ENCODE measurements at places on chromosomes 7 and 10.
A peak's percentile ranks its signal among the peaks of the same experiment; 100 is the strongest.

DNA sequence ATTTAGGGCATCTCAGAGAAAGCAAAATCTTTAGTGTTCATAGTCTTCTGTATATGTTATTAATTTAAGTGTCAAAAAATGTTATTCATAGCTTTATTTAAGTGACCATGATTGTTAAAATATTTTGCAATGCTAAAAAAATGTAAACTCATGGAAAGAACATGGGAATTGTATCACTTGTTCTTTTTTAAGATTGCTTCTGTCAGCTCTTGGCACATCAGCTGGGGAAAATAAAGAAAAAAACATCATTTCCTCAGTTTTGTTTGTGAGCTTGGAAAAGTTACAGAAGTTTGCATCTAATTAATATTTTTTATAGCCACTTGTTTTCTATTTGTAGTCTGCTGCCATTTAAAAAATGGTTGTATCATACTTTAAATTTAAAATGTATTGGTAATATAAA lies 285.9 kb upstream of the CSTF2T start:
- no peak for DNase-seq

GRCh38 chr7:35446091-35446490 lies 192.2 kb upstream of the TBX20 start:
- DNase-seq, result no peak

GRCh38 chr7:3245077-3245476 lies 56.0 kb upstream of the SDK1 start:
- no peak for DNase-seq

- peak; percentile 86 for DNase-seq
Measured at GRCh38 chr7:151081170-151082101, 827 bp upstream of the FASTK start.

GRCh38 chr10:79178614-79179163 lies 109.9 kb downstream of the ZMIZ1 start:
- DNase-seq, result peak; percentile 84

- peak; percentile 32 for DNase-seq
Measured at GRCh38 chr7:55020466-55020871, 1.7 kb downstream of the EGFR start.

Measured in H7 (cell line).